ENCODE measurements at places on chromosomes 4 and X. TPM values are rescaled to one million over a fixed set of nuclear protein-coding genes. Genes with fewer than 3 reads are reported as not detected.

GRCh38 chr4:141711211-141711610, 74.8 kb downstream of the IL15 start:
- DNase-seq = no peak

PNCK gene
- 63.0 TPM for total RNA-seq

DNA sequence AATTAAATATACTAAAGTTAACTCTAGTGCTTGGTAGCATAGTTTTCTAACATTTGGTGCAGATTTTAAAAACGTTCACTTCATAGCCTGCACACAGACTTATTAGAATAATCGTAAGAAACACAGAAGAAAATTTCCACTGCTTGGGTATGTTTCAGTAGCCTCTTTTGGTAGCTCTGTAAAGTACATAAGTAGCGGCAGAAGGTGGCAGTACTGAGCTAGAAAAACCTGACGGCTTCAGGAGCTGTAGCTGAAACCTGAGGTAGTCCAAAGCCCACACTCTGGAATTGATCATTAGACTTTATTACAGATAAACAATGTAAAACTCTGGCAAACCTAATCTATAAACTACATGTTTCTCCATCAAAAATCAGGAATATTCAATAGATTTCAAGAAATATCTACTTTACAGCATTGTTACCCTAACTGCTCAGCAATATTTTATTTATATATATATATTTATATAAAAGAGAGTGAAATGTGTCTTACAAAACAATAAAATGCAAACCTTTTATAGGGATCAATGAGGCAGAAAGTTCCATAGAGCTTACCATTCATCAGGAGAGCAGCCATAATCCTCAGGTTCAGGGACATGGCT, 88.2 kb downstream of the ATP8A1 start:
- DNase-seq = no peak

TEX13D gene
- not detected for total RNA-seq

Data from mucosa of descending colon (tissue), 3 donors.